ENCODE measurements at places on chromosomes 2 and 18. TPM values are rescaled to one million over a fixed set of nuclear protein-coding genes. Genes with fewer than 3 reads are reported as not detected.
A peak's percentile ranks its signal among the peaks of the same experiment; 100 is the strongest.

DNA sequence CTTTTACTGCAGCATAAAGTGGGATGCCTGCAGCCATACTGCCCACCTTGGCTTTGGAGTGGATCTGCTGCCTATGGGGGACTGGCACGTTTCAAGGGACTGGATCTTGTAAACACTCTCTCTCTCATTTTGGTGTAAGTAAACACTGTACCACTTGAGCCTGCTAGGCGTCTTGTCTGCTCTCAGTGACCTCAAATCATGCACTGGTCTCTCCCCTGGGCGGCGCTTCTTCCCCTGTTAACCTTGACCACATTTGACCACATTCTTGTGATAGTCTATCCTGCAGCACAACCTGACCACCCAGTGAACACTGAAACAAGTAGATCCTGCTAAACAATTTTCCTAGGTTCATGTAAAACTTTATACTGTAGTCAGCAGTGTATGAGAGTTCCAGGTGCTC is 82.6 kb upstream of the HNMT start:
- no peak for DNase-seq

- no peak for DNase-seq
Measured at GRCh38 chr2:18284331-18284730, 276.1 kb downstream of the RDH14 start.

The GRB14 gene
- 0.48 TPM for total RNA-seq

The CIB4 gene
- total RNA-seq = not detected

The MRPL30 gene
- total RNA-seq = 43.1 TPM

GRCh38 chr2:138454761-138455160 is 46.8 kb upstream of the SPOPL start:
- no peak for DNase-seq

DNA sequence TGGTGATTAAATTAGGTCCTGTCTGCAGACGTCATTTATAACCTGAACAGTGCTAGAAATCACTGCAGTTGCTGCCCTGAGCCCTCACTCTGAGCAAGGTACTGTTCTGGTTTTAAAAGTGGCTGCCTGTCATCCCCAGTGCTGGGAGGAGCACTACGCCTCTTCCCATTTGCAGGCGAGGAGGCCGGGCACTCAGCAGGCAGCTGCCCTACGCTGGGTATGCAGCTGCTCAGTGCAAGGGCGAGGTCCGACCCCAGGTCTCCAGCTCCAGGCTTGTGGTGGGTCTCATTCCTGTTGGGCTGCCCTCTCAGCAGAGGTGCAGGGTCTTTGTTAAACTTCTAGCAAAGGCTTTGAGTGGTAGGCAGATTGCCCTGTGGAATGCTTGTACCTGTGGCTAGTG is 15.7 kb downstream of the CNDP2 start:
- no peak for DNase-seq

The ABCB11 gene
- total RNA-seq = 7.9 TPM

GRCh38 chr2:2016651-2017311 is 272.5 kb upstream of the PXDN start:
- no peak for DNase-seq

The IHH gene
- not detected for total RNA-seq

GRCh38 chr2:202069170-202070067 is 3.6 kb upstream of the KIAA2012 start:
- peak; percentile 39 for DNase-seq

DNA sequence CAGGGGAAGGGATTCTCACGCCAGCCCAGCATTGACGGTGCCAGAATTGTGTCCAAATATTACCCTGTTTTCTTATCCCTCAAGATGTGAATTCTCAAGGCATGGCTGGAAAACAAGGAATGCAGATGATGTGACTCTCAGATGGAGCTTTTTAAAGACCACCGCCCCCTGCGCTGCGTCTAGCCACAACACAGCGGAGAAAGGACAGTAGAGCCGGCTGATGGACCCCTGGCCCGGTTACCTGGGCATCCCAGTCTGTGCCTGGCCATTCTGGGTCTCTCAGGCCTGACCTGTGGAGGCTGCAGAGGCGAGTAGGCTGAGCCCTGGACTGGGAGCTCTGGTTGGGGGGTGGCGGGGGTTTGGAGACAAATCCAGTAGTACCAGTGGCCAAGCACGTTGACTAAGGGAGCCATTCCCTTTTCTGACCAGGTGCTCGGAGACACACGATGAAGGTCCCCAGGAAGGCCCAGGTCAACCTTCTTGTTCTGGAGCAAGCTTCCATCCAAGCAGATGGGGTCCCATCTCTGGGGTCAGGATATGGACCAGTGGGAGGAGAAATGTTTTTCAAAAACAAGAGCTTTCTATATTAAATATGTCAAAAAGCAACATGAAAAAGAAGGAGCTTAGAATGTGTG is 5.3 kb downstream of the CAPN13 start:
- no peak for DNase-seq

GRCh38 chr2:29014811-29015421 is 33.8 kb downstream of the TOGARAM2 start:
- no peak for DNase-seq

- peak; percentile 34 for DNase-seq
Measured at GRCh38 chr2:64807417-64807816, 153.7 kb upstream of the SERTAD2 start.

The SS18 gene
- total RNA-seq = 128 TPM

DNA sequence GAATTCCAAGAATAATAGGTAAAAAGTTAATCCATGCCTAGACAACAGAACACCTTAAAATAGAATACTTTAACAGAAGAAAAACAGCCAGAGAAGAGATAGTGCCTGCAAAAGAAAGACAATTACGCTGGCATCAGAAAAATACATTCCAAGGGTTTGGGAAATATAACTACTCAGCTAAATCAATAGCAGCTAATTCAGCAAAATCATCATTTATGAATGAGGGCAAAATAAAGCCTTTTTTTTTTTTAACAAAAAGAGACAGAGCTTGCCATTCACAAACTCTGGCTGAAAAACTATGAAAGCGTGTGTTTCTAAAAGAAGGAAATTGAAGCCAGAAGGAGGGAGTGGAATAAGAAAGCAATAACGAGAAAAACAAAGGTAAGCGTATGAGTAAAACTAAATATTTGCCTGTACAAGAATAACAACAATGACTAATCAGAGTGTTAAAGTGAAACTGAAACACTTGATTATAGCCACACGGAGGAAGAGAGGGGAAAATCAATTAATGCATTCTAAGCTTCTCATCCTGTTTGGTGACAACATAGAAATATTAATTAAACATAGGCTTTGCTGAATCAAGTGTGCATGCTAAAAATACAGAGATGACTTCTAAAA is 90.2 kb downstream of the EHD3 start:
- no peak for DNase-seq

DNA sequence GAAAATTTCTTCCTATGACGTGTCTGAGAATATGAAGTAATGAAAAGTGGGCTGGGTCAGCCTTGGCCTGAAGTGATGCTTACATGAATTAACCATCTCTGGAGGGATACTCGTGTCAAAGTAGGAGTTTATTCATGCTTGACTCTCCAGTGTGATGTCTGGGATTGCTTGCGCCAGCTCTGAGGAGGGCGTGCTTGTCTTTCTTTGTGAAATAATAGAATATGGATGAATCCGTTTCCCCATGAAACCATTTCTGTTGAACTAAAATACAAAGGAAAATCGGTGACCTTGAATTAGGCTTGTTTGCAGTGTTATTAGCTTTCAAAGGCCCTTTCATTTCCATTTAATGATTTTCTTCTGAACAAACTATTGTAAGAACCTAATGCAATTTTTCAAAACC is 77.9 kb downstream of the EML6 start:
- no peak for DNase-seq

GRCh38 chr2:189613650-189614420 is 33.2 kb upstream of the SLC40A1 start:
- peak; percentile 93 for DNase-seq

The HJURP gene
- total RNA-seq = 3.9 TPM

The SULT1C4 gene
- total RNA-seq = 17.1 TPM

DNA sequence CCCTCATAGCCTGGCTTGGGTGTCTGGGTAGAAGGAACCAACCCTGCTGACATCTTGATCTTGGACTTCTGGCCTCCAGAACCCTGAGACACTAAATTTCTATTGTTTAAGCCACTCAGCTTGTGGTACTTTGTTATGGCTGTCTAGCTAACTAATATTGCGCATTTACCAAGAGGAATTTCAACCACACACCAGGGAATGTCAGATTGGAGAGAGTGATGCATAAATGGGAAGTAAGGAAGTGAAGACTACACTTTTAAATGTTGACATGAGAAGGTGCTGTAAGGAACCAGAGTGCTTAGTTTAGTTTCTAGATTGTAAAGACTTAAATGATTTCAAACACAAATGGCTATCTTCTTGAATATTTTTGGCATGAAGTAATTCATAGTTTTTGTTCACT is 98.9 kb upstream of the ITGB6 start:
- DNase-seq = no peak

DNA sequence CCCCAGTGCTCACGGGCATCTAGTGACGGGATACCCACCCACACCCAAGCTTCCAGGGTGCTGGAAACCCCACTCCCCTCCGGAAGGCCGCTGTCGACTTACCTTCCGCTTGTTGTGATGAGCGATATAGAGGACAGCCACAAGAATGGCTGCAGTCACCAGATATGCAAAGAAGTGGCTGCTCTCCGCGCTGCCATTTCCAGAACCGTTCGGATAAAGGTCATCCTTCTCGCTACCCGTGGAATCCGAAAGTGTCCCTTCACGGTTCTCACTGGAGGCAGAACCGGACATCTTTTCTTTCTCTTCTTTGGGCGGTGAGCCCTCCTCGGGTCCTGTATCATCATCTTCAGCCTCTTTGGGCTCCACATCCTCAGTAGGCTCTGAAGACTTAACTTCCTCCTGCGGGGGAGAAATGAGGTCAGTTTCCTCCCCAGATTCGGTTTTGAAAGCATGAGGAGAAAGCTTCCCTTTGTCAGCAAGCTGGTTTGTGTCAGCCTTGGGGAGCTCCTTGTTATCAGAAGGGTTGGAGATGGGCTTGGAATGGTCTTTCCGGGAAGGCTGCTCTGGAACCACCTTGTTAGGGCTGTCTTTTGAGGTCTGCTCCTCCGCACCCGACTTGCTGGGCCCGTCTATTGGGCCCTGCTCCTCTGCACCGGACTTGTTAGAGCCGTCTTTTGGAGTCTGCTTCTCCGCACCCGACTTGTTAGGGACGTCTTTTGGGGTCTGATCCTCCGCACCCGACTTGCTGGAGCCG is 1.2 kb downstream of the TGOLN2 start:
- peak; percentile 49 for DNase-seq

GRCh38 chr2:46246790-46247189 is 50.4 kb upstream of the EPAS1 start:
- DNase-seq = no peak

GRCh38 chr2:154195644-154196195 is 324.0 kb downstream of the GALNT13 start:
- no peak for DNase-seq

DNA sequence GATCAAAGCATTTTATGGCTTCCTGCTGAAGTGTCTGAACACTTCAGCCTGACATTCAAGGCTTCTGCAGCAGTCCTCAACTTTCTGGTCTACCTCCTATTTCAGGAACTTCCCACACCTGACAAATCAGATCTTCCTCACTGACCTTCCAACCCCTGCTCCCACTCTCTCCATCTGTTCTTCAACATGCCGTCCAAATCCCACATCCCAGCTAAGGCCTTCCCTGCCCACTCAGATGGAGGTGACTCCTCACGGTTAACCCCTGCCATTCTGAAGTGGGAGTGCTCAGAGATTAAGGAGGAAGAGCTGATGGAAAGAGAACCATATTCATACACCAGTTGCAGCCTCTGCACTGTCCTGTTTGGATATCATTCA is 104.8 kb downstream of the POLR1A start:
- no peak for DNase-seq

The GALNT3 gene
- 11.8 TPM for total RNA-seq

GRCh38 chr18:39380186-39380725 is 1814.7 kb upstream of the CELF4 start:
- DNase-seq = no peak

DNA sequence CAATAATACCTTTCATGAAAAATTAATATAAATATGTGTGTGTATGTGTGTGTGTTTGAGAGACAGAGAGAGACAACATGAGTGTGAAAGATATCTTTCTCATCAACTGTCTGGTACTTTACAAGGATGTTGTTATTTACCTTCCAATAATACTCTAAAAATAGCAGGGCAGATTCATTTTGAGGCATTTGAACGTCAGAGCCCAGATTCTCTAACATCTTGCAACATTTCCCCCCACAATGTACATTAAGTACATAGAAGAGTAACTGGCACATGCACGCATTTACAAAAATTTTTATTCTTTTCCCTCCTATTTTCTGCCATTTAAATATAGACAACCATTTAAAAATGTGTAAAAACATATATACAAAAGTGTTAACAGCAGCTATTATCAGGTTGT is 100.9 kb downstream of the PID1 start:
- DNase-seq = no peak

DNA sequence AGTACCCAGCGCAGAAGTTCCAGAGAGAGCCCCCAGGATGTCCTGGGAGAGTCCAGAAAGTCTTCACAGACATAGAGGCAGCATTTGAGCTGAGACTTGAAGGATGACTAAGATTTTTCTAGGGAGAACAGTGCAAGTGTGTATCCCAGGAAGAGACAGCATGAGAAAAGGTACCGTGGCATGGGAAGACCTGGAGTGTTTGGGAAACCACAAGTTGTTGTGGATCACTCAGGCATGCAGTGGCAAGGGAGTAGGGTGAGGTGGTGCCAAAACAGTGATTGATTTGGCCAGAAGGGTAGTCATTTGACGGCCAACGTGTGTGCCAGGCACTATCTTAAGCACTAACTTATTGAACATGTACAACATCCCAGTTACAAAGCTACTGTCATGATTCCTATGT is 24.5 kb upstream of the KCNK3 start:
- no peak for DNase-seq

The ITPRIPL1 gene
- total RNA-seq = 5.5 TPM

The MAP3K19 gene
- 5.3 TPM for total RNA-seq

DNA sequence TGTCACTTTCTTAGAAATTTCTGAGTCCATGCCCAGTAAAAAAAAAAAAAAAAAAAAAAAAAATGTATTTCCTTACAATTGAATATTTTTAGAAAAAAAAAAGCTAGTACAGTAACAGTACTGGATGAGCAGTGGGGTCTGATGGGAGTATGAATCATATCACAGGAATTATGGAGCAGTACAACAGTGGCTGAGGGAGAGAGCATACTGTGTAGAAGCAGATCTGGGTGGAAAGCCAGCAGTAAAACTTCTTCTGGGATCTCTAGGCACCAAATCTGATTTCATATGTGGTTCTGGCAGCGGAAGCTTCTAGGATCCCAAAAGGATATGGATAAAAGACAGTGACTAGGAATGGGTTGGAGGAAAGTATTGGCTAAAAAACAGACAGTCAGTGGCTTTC is 414.9 kb upstream of the FSHR start:
- DNase-seq = peak; percentile 84

GRCh38 chr2:228268301-228268700 is 86.8 kb upstream of the SPHKAP start:
- DNase-seq = no peak

All from umbilical cord (tissue), 2 donors.